ENCODE measurements at places on chromosomes 12 and 14. TPM values are rescaled to one million over a fixed set of nuclear protein-coding genes. Genes with fewer than 3 reads are reported as not detected.
A peak's percentile ranks its signal among the peaks of the same experiment; 100 is the strongest.

The CELA1 gene
- total RNA-seq = not detected

The HSPB8 gene
- 66.4 TPM for total RNA-seq

The CINP gene
- total RNA-seq = 34.1 TPM

The HOXC4 gene
- 2.2 TPM for total RNA-seq

DNA sequence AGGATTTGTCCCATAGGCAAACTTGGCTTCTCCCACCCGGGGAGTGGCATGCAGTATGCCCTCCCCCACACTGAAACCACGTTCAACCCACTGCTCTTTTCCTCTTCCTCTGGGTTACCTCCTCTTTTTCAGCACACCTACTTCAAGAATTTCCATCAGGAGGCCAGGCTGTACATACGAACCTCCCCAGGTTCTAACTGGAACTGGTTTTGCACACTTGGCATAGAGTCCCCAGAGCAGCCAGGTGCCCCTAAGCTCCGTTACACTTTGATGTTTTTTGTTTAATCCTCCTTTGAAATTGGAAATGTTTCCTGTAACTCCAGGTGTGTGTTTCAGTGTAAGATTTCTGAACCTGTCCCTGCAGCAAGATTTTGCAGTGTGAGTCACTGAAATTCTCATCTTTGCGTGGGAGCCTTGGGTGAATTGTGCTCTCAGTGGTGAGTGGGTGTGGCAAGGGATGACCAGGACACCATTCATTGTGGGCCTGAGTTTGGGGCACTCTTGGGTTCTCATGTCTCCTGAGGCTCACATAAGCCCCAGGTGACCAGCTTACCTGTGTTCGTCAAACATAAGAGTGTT, 18.2 kb downstream of the CD9 start:
- DNase-seq = no peak

GRCh38 chr14:24952851-24953666, 96.9 kb downstream of the STXBP6 start:
- no peak for DNase-seq

- DNase-seq = no peak
Observed at GRCh38 chr12:64801381-64801780, 23.1 kb upstream of the TBC1D30 start.

DNA sequence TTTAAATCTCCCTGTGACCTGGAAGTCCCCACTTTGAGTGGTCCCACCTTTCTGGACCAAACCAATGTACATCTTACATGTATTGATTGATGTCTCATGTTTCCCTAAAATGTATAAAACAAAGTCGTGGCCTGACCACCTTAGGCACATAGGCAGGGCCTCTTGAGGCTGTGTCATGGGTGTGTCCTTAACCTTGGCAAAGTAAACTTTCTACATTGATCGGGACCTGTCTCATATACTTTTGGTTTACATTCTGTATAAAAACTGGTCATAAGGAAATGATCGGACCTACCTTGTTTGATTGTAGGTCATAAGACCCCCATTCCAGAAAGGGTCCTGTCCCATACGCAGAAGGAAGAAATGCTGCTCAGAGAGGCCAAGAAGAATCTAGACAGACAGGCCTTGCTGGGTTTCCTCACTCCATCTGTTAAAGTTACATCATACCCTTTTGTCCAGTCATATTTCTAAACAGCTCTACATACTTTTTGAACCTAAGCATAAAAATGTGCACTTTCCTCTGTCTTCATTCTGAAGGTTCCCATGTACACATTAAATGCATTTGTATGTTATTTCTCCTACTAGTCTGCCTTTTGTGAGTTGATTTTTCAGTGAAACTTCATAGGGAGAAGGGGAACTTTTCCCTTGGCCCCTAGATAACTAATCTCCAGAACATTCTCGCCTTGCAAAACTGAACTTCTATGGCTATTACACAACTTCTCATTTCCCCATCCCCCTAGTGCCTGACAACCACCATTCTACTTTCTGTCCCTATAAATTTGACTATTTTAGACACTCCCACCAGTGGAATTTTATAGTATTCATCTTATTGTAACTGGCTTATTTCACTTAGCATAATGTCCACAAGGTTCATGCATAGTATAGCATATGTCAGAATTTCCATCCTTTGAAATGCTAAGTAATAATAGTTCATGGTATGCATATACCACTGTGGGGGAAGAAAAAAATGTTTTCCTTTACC, 30.2 kb upstream of the CPM start:
- no peak for DNase-seq

DNA sequence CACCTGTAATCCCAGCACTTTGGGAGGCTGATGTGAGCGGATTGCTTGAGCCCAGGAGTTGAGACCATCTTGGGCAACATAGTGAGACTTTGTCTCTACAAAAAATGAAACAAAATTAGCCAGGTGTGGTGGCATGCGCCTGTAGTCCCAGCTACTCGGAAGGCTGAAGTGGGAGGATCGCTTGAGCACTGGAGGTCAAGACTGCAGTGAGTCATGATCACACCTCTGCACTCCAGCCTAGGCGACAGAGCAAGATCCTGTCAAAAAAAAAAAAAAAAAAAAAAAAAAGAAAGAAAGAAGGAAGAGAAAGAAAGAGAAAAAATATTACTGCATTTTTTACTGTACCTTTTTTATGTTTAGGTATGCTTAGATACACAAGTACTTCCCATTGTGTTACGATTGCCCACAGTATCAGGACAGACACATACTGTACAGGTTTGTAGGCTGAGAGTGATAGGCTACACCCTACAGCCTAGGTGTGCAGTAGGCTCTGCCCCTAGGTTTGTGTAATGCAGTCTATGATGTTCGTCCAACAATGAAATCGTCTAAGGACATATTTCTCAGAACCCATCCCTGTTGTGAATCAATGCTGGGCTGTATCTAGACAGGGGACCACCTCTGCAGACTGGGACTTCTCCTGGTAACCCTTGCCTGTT, 160.4 kb upstream of the PWP1 start:
- no peak for DNase-seq

GRCh38 chr14:74511966-74512830, 18.6 kb downstream of the ISCA2 start:
- peak; percentile 67 for DNase-seq

DNA sequence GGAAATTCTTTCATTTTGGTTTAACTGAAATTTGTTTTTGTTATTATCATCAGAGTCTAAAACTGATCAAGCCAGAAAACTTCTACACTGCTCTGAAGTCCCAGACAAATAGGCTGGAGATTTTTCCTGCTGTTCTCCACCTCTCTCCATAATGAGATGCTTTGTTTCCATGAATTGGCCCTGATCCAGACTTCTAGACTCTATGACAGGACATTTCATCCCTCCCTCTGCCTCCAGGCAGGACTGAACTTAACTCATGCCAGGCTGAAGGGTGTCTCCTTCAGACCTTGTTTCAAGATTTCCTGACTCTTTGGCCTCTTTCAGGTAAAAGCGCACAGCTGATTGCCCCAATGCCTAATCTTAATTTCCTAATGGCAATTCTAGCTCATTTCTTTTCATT, 69.1 kb upstream of the HOXC13 start:
- no peak for DNase-seq

GRCh38 chr12:66290716-66291200, 11.5 kb upstream of the HELB start:
- DNase-seq = no peak

DNA sequence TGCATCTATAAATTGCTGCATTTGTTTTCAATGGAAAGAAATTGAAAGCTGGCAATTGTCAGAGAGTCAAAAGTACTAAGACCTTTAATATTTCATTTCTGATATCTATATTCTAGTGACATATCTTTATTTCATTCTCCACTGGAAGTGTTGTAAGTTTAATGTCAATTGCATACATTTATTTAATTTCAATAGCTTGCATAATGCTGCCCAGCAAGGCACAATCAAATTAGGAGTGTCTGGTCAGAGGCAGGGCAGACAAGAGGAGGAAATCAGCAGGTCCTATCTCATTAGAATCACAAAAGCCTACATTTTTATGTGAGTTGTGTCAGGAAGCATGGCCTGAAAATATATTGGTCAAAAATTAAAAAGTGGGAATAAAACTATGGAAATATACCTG, 112.9 kb downstream of the TMEM132D start:
- DNase-seq = no peak

DNA sequence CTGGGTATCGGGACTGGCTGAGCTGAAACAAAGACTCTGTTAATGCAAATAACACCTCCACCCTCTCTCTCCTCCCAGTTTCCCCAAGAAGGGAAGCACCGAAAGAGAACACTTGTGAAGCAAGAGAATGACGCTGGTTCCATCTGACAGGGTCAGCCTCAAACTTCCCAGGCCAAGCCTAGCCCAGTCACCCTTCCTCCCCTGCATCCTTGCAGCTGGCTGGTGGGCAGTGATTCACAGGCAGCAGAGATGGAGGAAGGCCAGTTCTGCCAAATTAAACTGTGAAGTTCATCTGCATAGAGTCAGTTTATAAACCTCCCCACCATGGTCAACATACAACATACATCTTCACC, 2.8 kb downstream of the LRRC74A start:
- DNase-seq = no peak

DNA sequence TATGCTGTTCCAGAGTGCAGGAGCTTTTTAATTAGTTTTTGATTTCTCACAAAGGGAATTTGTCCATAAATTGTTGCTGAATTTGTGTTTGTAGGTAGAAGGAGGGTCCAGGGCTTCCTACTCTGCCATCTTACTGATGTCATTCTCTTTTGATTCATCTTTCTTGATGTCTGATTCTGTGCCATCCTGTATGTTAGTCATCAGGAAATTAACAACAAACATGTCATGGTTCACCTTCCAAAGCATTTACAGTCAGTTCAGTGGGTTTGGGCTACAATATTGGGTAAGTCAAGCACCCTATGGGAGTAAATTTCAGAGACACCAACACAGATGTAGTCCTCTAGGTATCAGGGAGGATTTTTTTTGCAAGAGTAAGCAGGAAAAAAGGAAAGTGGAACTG, 135.2 kb upstream of the SLC38A2 start:
- no peak for DNase-seq

- no peak for DNase-seq
Observed at GRCh38 chr12:46049665-46050064, 59.3 kb upstream of the SCAF11 start.

- no peak for DNase-seq
Observed at GRCh38 chr14:65299826-65300225, 112.7 kb upstream of the FUT8 start.

DNA sequence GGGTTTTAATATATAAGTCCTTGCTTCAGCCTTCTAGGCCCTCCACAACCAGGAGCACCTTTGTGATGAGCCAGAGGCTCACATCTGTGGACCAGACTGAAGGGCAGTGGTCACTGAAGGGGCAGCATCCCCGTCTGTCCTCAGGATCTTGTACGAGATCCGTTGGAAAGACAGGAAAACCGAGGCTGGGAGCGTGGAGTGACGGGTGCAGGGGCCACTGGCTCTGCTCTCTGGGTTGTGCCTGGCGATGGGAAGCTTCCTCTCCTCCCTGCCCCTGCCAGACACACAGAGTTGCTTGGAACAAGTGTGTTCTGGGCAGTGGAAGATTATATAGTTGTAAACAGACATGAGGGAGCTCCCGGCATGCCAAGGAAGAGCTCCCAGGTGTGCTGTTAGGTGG, 48.0 kb downstream of the AACS start:
- DNase-seq = no peak

DNA sequence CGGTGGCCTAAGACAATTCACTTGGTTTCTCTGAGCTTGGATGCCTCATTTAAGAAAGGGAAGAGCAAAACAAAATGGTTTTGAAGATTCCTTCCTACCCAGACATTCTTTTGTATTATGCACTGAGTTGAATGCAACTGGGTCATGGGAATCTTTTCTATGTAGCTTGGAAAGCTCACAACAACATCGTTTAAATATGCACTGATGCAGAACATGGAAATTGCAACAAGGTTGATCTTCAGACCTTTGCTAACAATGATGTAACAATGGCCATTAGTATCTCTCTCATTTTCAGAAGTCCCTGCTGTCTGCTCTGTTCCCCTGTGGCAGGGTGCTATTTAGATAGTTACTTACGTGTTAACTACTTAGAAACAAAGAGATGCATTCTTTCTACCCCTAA, 30.1 kb upstream of the IGF1 start:
- DNase-seq = no peak

DNA sequence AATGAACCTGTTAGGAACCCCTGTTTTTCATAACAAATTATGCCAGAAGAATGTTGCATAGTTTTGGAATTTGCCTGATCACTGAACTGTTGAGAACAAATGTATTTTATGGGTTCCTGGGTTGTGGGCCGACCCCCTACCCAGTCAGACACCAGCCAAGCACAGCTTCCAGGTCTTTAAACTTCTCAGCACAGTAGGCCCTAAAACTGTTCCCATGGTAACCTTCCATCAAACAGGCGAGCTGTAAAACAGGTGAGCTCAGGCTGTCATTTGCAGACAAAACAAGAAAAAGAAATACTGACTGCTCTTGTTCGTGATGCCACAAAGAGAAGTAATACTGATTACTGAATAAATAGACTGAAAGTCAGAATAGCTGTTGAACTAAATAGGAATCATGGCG, 147.0 kb downstream of the PTPRO start:
- no peak for DNase-seq

DNA sequence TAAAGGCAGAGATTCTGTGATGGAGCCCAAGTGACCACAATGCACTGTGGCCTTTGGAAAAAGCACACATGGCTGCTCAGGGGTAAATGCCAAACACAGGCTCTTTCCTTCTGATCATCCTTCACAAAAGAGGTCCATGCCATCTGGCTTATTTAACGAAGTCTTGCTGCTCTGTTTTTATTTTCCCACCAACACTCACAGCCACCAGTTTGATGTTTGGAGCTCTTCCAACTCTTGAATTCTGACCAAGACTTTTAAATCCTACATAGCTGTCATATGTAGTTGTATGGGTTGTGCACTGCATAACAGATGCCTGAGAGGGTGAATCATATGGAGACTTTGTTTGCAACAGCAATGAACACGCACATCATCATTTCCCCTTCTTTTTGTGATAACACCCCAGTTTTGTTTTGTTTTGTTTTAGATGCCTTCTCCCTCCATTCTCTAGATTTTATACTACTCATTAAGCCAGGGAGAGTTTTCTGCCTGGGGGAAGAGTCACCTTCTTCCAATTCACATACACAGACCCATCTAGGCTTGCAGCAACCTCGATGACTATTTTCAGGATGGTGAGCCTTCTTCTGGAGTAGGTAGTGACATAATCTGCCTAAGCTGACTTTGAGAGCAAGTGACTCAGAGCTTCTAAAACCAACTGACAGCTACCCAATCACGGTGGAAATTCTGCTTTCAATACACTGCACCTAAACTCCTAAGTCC, 145.2 kb upstream of the WSCD2 start:
- no peak for DNase-seq

GRCh38 chr14:81132468-81132867, 88.3 kb downstream of the GTF2A1 start:
- no peak for DNase-seq

DNA sequence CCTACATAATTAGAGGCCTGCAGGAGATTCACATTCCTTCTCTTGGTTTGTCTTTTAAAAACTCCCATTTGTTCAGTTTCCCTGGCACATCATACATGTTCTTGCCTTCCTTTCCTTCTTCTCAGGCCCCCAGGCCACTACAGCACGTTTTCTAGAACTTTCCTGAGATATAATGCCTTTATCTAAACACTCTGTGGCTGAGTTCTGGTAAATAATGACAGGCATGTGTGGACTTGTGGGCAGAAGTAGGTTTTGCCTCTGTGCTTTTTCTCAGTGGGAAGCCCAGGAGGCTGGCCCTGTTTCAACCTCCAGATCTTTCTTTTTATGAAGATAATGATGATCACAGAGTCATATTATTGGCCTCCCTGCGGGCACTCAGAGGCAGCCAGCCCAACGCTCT, 117.2 kb downstream of the TMX1 start:
- DNase-seq = no peak
